MM.1S (cell line): ENCODE measurements at places on chromosomes 1 and 21.

DNA sequence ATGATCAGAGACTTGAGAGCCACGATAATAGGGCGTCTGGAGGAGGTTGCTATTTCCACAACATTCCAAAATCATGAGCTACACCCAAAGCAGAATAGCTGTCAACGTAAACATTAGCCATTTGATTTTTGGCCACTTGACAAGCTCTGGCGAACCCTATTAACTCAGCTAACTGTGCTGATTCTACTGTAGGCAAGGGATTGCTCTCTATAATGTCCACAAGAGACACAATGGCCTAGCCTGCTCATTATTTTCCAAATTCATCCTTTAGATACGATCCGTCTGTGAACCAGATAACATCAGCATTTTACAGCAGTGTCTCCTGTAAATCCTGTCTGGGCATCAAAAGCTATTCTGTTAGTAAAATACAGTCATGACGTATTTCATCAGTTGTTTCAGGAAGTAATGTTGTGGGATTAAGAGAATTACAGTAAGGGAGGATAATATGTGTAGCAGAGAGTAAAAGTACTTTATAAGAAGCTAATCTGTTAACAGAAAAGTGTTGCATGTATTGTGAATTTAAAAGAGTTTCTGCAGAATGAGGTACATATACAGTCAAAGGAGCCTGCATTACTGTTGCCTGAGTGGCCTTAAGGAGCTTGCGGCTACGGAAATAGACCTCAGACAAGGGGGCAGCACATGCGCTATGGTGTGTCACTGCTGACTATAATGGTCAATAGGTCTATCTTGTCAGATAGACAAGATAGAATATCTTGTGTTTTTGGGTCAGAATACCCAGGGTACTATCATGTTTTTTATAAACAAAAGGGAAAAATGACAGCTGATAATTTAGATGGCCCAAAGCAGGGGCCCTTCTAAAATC is 44.9 kb upstream of the TINAGL1 start:
- no peak for DNase-seq

GRCh38 chr1:112520166-112520565 is 11.4 kb downstream of the WNT2B start:
- DNase-seq, result no peak

- DNase-seq, result no peak
These were observed 67.5 kb downstream of the MAP10 start for GRCh38 chr1:232872738-232873137.

DNA sequence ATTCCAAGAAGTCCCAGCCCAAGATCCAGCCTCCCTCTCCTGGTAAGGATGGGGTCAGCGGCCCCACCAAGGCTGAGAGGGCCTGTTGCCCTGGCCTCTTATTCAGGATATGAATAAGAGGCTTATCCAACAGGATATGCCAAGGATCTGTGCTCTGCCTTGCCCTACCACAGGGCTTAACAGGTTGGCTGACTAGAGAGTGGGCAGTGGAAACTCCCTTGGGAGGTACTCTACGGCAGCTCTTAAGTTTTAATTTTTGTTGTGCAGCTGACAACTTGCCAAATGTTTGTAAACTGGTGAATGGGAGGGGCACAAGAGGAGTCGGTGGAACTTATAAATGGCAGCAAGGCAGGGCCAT is 16.5 kb upstream of the PIGV start:
- DNase-seq, result no peak

- DNase-seq, result no peak
These were observed 522.5 kb downstream of the SMYD3 start for GRCh38 chr1:245984390-245985155.

DNA sequence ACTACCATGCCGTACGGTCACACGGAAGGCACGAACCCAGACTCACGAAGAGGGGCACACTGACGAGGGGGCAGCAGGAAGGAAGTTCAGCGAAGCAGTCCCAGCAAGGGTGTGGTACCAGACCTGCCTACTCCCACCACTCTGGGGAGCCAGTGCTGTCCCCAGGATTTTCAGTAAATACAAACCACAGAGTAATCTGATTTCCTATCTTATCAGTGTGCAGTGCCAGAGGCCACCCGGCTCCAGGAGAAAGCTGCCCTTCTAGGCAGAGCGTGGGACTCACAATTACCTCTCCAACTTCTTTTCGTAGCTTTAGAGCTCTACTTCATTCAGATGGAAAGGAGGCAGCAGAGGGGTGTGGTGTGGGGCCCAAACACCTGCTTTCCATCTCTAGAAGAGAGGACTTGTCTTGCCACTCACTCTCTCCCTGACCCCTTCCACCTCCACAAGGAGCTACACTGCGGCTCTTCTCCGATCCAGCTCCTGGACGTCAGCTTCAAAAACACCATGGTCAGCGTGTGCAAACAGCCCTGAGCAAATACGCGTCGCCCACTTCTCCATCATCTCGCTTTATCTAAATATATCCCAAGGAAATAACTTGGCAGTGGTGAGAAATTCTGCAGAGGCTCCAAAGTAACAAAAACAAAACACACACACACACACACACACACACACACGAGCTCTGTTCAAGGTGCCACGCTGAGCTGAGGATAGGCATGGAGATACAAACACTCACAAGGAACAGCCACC is 98.5 kb downstream of the MRPL37 start:
- no peak for DNase-seq

DNA sequence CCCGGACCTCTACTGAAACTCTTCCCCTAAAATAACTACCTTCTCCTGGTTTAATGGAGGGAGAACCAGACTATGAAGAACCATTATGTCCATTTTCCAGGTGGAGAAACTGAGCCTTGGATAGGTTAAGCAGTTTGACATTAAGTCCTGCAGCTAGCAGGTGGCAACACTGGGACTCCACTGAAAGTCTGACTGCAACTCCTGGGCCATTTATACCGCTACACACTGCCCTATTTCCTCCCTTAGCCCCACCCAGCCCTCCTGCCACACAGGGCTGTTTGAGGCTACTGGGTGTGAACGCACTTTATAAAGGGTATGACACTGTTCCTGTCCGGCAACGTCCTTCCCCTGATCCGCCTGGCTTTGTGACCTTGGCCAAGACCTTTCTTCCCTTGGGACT is 511 bp upstream of the INPP5B start:
- peak; percentile 40 for DNase-seq

GRCh38 chr1:100657876-100658715 is 61.4 kb upstream of the VCAM1 start:
- DNase-seq, result no peak

GRCh38 chr21:37877171-37877570 is 39.1 kb downstream of the KCNJ6 start:
- no peak for DNase-seq

GRCh38 chr1:203763505-203763904 is 1.5 kb upstream of the LAX1 start:
- DNase-seq, result no peak

DNA sequence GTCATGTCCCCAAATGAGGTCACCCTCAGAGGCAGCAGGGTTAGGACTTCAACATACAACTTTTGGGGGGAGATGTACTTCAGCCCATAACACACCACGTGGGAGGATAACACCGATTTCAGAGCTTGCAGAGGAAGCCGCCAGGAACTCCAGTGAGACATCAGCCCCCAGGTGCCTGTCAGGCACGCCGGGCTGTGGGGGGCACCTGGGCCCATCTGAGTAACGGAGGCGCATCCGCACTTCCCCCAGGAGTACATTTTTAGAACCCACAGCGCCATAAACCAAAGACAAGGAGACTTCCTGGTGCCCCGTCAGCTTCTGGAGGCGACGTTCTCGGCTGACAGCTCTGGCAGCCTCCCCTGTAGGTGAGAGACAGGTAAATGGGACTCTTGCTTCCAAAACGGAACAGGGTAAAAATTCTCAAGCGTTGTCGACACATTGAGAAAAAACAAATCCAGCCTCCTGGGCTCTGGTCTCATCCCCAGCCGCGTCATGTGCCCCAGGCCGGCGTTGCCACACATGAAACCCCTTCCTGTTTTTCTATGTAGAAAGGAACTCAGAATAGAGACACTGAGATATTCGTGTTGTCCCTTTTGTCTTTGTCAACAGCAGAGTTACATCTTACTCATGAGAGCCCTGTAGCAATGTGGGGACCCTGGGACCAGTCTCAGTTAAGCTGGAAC is 93.3 kb downstream of the PDE9A start:
- DNase-seq, result no peak

DNA sequence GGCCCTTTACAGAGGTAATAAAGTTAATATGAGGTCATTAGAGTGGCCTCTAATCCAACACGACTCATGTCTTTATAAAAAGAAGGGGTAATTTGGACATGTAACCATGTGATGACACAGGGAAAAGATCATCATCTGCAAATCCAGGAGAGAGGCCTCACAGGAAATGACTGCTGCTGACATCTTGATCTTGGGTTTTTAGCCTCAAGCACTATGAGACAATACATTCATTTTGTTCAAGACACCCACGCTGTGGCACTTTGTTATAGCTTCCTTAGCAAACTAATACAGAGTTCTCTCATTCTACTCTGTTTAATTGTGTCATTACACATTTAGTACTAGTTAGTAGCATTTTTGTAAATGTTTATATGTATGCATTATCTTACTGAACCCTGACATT is 64.0 kb upstream of the RUNX1 start:
- DNase-seq, result no peak

DNA sequence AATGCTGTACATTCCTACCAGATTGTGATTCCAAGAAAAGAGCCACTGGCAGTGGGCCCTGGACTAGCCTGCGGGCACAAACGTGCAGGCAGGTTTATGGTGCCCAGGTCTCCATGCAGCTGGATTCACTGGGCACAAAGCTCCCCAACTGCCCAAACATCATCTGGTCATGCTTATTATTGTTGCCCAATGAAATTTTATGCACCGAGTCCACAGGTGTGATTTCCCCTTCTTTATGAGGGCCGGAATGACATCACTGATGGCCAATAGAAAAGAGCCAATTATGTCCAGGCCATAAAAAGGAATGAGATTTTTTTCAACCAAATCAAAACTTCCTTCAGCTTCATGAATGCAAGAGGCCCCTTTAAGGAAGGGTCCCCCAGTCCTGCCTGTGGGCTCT is 66.2 kb downstream of the ERI3 start:
- DNase-seq, result no peak

DNA sequence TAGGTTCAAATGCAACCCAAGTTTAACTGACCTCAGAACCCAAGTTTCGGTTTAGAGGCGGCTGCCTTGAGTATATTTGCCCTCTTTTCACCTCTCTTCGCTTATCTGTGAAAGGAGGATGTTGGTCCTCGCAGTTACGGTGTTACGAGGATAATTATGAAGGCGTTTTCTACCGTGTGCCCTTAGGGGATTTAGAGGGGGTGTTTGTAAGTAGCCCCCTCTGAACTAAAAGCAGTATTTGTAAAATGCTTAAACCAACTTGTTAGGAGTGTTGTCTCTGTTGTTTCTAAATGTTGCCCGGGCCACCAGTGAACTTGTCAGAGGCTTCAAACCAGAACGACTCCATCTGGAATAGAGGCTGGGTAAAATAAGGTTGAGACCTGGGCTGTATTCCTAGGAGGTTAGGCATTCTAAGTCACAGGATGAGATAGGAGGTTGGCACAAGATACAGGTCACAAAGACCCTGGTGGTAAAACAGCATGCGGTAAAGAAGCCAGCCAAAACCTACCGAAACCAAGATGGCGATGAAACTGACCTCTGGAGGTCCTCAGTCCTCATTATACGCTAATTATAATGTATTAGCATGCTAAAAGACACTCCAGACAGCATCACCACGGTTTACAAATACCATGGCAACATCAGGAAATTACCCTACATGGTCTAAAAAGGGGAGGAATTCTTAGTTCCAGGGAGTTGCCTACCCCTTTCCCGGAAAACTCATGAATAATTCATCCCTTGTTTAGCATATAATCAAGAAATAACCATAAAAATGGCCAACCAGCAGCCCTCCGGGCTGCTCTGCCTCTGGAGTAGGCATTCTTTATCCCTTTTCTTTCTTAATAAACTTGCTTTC is 1.0 kb upstream of the PSRC1 start:
- peak; percentile 53 for DNase-seq

GRCh38 chr1:88375977-88376376 is 308.1 kb upstream of the PKN2 start:
- DNase-seq, result no peak

DNA sequence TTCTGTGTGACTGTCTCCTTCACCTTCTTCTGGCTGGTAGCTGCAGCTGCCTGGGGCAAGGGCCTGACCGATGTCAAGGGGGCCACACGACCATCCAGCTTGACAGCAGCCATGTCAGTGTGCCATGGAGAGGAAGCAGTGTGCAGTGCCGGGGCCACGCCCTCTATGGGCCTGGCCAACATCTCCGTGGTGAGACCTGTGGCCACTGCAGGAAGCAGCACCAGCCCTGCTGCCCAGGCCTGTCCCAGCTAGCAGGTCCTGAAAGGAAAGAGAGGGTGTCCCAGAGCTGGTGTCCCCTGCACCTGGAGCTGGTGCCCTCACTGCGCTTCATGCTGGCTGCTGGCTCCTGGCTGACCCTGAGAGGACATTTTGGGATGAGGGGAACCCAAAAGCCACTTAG is 5.9 kb upstream of the ATXN7L2 start:
- DNase-seq, result no peak

DNA sequence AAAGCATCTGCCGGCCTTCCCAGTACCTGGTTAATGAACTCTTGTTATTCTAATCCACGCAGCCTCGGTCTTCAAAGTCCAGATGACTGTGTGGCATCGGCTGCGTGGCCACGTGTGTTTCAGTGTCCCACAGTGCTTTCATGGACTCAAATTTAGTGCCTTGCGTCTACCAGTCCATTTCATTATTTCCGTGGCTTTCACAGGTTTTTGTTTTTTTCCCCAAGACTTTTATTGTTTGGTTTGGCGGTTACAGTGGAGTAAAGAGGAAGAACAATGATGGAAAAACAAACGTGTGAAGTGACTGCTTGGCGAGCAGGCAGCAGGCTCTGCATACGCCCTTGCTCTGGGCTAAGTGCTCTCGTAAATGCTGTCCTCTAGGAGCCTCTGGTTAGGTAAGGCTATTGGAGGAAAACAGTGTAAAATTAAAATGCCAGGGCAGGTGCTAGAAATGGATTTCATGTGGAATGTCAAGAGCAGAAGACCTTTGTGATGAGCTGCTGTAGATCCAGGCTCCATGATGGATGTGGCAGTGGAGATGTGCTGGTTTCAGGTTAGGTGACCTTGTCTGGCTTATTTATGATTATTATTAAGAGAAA is 536.3 kb downstream of the KIF26B start:
- no peak for DNase-seq

- no peak for DNase-seq
These were observed 18.7 kb upstream of the NBL1 start for GRCh38 chr1:19625291-19625937.
